Glomerular endothelial cell (primary cell): ENCODE measurements at places on chromosomes 1 and 21. TPM values are rescaled to one million over a fixed set of nuclear protein-coding genes. Genes with fewer than 3 reads are reported as not detected.

POLR3GL gene
- 13.4 and 18.7 TPM in 2 replicates for total RNA-seq

- DNase-seq: peak; percentile 57
Measured at GRCh38 chr1:25642574-25643108, 26.1 kb downstream of the MAN1C1 start.

GRCh38 chr21:44370027-44370735, 16.8 kb downstream of the TRPM2 start:
- no peak for DNase-seq

KCNT2 gene
- total RNA-seq: 0.05 and 0.41 TPM in 2 replicates

DNA sequence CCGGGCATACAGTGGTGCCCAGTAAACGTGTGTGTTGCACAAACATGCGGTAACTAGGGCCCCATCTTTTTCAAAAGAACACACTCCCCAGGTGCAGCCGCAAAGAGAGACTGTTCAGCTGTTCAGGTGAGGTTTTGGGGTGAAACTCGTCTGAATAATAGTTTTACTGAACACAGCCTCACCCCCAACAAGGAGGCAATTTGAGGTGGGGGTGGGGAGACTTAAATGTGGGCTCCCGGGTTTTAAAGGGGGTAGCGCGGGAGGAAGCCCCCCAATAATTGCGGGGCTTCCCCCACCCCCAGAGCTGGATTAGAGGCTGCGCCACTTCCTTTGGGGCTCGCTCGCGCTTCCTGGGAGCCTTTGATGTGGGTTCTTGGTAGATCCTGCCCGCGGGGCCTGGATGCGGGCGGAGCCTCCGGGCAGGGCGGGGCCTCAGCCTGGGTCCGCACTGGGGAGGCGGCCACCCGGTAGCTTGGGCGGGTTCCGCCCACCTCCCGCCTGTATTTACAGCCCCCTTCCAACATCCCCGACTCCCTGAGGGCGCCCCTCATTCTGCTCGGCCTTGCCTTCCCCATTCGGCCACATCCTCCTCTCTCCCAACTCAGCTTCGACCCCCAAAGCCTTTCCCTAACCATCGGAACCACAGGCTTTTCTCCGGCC, 6.4 kb upstream of the EPHA2 start:
- no peak for DNase-seq

DNA sequence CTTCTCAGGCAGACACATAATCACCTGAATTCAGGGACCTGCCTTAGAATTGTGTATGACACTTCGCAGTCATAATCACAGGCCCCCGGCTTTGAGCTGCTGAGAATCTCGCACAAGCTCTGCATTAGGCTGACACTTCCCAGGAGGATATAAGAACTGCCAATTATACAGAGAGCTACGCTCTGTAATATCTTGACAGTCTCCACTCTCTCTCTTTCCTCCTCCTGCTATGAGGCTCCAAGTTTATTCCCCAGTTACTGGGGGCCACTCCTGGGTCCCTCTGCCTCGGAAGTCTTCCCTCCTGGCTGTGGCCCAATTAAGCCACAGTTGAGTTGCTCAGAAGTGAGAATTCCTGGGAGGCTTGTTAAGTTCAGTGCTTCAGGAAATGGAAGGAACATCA, 42.7 kb downstream of the EBNA1BP2 start:
- DNase-seq: no peak
